ENCODE measurements at places on chromosomes 13 and 19.

DNA sequence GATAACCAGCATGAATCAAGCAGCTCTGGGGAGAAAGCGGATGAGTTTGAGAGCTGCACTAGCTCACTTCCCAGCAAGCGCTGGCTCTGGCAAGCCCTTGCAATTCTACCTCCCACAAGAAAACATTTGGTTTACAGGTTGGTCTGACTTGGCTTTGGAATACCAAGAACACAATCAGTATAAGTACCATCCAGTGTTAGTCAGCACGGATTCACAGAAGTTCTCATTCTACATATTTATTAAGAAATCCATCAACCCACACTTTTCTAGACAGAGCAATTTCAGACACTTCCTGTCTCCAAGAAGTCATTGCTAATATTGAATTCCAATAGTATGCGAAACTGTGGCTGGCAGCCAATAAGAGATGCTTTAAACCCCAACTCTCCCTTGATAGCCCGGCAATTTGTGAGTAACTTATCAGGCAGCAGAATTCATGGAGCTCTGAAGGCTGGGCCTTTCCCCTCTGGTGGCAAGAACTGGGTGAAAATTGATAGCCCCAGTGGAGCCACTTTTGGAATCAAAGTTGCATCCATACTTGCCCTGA lies 59.4 kb upstream of the WASF3 start:
- DNase-seq = no peak

GRCh38 chr13:98366959-98367358 lies 189.9 kb upstream of the RNF113B start:
- no peak for DNase-seq

- DNase-seq = no peak
These were observed 827.4 kb downstream of the GPC5 start for GRCh38 chr13:92225861-92226260.

DNA sequence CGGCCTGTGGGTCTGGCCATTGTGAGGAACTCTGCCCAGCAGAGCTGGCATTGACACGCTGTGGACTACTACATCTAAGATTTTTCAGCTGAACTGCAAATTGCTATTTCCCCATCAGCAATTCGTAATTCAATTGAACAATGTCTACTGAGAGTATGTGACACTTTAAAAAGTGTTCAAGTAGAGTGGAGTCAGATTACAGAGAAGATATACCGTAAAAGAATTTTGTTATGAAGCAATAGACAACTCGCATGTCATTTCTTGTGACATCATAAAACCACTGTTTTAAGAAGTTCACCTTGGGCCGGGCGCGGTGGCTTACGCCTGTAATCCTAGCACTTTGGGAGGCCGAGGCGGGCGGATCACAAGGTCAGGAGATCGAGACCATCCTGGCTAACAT lies 32.5 kb upstream of the C1QTNF9 start:
- DNase-seq = no peak

DNA sequence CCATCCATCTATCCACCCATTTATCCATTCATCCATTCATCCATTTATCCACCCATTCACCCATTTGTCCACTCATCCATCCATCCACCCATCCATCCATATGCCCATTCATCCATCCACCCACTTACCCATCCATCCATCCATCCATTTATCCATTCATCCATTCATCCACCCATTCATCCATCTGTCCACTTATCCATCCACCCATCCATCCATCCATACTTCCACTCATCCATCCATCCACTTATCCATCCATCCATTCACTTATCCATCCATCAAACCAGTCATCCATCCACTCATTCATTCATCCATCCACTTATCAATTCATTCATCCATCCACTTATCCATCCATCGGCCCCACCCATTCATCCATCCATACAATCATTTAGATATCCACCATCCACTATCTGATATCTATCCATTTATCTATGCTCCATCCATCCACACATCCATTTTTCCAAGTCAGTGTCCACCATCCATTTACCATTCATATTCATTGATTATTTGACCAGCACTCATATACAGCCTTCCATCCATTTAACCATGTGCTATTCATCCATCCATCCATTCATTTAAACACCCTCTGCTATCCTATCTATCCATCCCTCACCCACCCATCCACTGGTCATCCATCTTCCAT lies 2.8 kb downstream of the TMEM221 start:
- DNase-seq = no peak

All from BE2C (cell line).